Hematopoietic multipotent progenitor cell treated with erythropoietin and hydrocortisone succinate and interleukin-3 and kit ligand, for 15 days (in vitro differentiated cells): ENCODE measurements at places on chromosomes 5 and 9.

DNA sequence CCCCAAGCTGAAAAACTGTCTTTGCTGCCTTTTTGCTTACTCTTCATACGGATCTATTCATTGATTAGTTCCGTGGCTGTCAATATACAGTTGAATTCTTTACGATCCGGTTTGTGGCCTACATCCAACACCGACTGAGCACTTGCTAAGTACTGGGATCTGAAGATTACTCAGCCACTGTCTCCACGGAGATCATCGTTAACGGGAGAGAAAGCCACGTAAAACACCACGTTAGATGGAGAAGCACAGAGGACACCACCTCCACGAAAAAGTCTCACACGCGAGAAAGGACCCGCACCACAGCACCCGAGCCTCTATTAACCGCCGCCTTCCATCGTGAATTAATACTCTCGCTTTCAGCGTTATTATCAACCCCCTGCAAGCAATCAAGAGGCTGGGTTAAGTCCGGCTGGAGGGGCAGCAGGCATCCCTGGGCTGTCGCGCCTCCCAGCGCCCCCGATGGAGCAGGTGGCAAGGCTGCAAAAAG is 650 bp downstream of the ELP1 start:
- peak; percentile 19 for DNase-seq

GRCh38 chr9:109733690-109734089 is 46.3 kb upstream of the PALM2AKAP2 start:
- no peak for DNase-seq

GRCh38 chr9:33466565-33467495 is 6.9 kb downstream of the NOL6 start:
- peak; percentile 76 for DNase-seq

DNA sequence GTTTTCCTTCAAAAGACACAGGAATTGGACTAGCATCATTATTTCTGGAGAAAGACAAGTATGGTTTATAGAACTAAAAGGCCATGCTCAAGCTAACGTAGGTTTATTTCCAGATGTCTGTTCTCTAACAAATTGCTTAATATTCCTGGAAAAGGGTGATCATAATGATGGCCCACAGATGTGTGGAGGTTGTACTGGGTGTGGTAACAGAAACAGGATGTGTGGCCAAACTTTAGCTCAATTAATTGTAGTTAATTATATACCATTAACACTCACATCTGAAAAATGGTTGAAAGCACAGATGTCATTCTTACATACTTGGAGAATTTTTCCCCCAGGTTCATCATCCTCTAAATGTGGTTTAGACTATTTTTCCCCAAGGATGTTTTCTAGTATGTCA is 292.7 kb upstream of the RASA1 start:
- DNase-seq, result no peak

- no peak for DNase-seq
Measured at GRCh38 chr5:54450542-54450941, 5.0 kb upstream of the HSPB3 start.

DNA sequence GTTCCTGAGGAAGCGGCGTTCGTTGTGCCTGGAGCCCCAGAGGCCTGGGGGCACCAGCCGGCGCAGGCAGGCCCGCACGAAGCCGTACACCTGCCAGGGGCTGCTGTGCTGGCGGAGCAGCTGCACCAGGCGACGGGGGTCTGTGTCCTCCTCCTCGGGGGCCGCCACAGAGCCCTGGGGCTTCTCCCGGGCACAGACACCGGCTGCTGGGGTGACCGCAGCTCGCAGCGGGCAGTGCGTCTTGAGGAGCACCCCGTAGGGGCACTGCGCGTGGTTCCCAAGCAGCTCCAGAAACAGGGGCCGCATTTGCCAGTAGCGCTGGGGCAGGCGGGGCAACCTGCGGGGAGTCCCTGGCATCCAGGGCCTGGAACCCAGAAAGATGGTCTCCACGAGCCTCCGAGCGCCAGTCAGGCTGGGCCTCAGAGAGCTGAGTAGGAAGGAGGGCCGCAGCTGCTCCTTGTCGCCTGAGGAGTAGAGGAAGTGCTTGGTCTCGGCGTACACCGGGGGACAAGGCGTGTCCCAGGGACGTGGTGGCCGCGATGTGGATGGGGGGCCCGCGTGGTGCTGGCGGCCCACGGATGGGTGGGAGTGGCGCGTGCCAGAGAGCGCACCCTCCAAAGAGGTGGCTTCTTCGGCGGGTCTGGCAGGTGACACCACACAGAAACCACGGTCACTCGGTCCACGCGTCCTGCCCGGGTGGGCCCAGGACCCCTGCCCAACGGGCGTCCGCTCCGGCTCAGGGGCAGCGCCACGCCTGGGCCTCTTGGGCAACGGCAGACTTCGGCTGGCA is 1.3 kb downstream of the TERT start:
- DNase-seq, result no peak

DNA sequence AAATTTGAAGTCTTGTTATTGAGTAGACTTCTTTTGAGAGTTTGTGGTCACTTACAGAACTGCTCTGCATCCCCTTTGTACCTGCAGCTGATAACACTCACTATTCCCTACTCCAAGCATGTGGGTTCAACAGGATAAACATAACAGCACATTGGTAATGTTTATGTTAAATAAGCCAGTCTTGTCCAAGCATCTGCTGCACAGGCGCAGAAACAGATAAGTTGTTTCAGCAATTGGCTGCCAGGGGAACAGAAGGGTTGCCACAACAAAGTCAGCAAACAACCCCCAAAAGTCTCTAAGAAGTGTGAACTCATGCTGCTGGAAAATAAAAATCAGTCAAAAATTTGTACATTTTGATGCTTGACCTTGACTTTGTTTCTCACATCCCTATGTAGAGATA is 174.6 kb downstream of the GDNF start:
- no peak for DNase-seq

GRCh38 chr5:140588311-140589070 is 23.9 kb downstream of the SLC35A4 start:
- DNase-seq, result no peak

GRCh38 chr5:39501397-39501796 is 76.6 kb upstream of the DAB2 start:
- DNase-seq, result no peak

DNA sequence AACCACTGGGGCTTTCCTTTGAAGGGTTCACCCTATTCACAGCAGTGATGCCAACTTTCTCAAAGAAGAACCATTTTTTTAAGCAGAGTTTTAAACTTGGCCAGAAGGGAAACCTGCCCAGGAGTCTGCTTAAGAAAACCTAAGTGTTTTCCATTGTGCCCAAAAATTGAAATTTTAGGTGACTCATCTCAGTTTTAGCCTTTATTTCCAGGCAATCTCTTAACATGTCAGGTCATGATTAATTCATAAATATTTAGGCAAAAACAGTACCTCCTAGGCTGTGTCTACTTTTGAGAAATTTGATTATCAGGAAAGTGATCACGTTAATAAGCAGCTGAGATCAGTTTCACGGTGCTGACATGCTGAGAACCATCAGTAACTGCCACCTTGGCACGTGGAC is 61.9 kb downstream of the TLE1 start:
- DNase-seq, result no peak

DNA sequence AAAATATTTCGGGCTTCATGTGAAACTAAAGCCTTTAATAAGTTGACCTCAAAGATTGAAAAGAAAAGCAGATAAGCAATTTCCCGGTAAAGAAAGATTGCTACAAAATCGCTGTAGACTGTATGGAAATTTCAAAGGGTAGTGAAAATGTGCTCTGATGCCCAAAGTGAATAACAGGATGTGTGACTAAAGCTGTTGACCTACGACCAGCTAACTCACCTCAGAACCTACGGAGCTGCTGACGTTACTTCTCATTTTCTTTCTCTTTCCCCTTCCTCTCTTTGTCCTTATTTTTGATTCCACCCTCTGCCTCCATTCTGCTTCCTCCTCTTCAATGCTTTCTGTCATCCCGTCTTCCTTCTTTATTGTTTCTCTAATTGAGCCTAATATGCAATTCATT is 103.2 kb downstream of the PDE4D start:
- DNase-seq, result no peak

DNA sequence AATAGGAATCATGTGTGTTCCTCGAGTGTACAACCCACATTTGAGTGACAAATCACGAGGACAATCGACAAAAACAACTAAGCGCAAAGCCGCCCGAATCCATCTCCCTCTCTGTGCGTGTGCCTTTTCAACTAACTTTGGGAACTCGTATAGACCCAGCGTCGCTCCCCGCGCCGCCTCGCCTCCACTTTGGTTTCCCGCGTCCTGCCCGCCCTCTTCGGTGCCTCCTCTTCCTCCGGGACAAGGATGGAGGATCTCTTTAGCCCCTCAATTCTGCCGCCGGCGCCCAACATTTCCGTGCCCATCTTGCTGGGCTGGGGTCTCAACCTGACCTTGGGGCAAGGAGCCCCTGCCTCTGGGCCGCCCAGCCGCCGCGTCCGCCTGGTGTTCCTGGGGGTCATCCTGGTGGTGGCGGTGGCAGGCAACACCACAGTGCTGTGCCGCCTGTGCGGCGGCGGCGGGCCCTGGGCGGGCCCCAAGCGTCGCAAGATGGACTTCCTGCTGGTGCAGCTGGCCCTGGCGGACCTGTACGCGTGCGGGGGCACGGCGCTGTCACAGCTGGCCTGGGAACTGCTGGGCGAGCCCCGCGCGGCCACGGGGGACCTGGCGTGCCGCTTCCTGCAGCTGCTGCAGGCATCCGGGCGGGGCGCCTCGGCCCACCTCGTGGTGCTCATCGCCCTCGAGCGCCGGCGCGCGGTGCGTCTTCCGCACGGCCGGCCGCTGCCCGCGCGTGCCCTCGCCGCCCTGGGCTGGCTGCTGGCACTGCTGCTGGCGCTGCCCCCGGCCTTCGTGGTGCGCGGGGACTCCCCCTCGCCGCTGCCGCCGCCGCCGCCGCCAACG is at the start of gene GPR150:
TSS of gene GPR150 (plus strand) at position 58 of the 840 bp plus-strand sequence. CDS start at position 247, 189 bp downstream.
- DNase-seq, result peak; percentile 31

GRCh38 chr9:80648336-80648735 is 1041.0 kb downstream of the TLE1 start:
- no peak for DNase-seq

DNA sequence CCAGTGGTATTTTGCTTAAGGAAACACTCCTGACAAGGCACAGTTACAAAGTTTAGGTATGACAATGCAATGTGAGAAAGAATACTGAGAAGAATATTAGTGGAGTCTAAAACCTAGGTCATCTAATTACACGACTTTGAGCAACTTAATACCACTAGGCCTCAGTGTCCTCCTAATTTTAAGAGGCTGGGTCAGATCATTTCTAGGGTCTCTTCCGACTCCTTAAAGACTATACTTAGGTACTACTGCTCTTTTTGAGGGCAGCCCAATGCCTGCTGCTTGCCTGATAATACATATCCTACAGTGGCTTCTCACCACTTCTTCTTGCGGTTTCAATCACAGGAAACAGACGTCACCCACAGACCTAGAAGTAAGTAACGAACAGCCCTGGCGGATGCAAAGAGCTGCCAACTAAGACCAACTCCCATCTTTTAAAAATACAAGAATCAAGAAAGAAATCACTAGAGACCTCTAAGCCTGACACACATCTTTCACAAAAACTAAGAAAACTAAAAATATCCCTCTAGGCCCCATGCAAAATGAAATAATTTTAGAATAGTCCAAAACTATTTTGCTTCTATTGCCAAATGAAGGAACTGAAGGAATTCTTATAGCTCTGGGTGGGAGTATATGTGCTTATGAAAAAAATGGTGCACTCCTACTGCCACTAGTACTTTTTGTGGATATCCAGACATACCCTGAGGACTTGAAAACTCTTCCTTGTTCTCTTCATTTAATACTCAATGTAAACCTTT is 13.1 kb downstream of the DIAPH1 start:
- DNase-seq, result peak; percentile 50

GRCh38 chr5:133261993-133262392 is 210.2 kb downstream of the HSPA4 start:
- DNase-seq, result no peak

DNA sequence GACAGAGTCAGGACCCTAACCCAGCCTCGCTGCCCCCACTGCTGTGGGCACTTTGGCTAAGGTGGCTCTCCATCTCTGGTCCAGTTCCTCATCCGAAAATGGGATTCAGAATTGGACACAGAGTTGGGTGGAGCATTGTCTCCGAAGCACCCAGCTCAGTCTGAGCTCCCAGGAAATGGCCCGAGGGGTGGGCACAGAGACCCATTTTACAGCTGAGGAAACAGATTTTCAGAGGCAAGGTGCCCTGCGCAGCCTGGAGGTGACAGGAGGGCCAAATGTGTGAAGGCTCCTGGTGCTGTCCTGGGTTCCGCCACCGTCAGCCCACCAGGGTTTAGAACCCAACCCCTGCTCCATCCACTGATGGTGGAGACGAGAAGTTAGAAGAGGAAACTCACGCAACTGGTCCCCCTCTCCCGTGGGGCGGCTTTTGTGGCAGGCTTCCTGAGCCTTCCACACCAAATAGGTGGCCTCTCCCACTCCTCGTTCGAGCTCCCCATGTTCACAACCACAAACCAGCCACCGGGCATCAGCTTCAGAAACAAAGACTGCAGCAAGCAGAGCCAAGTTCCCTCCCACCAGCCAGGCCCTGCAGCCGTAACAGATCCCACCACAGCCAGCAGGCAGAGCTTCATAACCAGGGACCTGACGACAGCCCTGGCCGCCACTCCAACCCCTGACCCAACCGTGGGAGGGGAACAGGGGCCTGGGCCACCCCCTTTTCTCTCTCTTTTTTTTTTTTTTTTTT is 90.9 kb upstream of the LMX1B start:
- no peak for DNase-seq

GRCh38 chr5:95794070-95794516 is 28.4 kb downstream of the GLRX start:
- DNase-seq, result no peak

DNA sequence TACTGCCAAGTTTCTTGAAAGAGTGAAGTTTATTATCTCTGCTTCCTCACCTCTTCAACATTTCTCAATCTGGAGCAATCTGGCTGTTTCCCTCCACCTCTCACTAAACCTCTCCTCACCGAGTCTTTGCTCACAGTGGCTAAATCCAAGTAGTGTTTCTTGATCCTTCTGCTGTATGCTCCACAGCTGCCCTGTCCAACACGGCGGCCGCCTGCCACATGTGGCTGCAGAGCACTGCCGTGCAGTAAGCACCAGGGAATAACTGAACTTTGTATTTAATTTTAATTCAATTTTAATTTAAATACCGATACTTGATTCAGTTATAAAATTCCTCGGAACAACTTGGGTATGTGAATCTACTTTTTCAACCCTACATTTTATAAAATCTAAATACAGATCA is 80.2 kb downstream of the FANCC start:
- DNase-seq, result no peak

DNA sequence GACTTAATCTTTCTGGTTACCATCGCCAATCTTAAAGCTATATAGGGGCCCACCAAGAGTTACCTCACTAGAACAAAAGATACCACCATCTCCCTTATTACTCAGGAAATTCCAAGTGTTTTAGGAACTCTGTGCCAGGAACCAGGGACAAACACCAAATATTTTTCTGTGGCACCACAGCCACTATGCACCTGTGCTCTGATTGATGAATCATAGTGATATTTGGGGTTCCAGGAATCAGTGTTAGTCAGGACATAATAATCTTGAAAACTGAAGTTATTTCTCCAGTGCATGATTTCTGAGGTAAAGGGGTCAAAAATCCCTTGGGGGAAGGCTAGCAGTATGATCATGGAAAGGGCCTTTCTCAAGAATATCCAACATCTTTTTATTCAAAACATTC is 10.2 kb upstream of the TMED7 start:
- no peak for DNase-seq
